ENCODE measurements at places on chromosomes 3 and 15.

- no peak for DNase-seq
Observed at GRCh38 chr3:45017821-45018220, 8.3 kb upstream of the CLEC3B start.

DNA sequence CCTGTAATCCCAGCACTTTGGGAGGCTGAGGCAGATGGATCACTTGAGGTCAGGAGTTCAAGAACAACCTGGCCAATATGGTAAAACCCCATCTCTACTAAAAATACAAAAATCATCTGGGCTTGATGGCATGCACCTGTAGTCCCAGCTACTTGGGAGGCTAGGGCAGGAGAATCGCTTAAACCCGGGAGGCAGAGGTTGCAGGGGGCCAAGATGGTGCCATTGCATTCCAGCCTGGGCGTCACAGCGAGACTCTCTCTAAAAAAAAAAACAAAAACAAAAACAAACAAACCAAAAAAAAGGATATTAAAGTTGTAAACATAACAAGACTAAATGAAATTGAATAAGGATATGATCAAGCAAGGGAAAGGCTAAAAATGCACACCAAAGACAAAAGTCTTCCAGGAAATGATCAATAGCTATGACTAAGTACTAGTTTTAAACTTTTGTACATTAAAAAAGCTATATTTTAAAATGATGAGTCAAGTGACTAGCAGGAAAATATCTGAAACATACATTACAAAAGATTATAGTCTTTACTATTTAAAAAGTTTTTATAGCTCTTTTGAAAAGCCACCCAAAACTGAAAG, 28.6 kb downstream of the KLHL6 start:
- no peak for DNase-seq

DNA sequence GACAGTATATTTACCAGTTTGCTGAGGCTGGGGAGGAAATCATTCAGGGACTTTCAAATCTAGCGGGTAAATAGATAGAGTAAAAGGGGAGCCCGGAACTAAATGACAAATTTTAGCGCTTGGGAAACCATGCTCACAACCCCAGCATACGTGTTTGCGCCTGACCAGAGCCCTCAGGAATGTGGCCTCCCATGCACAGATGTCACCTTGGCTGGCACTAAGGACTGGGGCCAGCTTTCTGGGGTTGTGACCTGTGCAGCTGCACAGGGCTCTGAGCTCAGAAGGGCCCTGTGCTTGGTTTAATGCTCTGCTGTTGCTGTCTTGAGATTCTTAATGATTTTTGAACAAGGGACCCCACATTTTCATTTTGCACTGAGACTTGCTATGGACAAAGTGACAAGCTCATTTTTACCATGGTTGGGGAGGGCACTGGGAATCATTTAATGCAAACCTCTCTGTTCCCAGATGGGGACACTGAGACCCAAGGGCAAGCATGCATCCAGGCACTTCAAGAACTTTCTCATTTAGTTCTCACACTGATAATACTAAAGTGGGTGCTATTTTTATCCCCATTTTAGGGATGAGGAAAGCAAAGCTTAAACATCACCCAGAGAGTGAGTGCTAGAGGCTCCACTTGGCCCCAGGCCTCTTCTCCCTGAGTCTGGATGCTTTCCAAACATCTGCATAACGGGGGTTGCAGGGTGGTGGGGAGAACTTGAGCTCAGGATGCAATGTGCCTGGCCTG, 44.1 kb upstream of the FAM107A start:
- DNase-seq: no peak

GRCh38 chr3:54878145-54878544, 49.7 kb downstream of the LRTM1 start:
- DNase-seq: no peak

- no peak for DNase-seq
Observed at GRCh38 chr15:70261083-70261482, 163.4 kb upstream of the TLE3 start.

- no peak for DNase-seq
Observed at GRCh38 chr3:16171825-16172224, 2.7 kb upstream of the GALNT15 start.

GRCh38 chr3:46965151-46965550, 11.4 kb downstream of the CCDC12 start:
- DNase-seq: no peak

DNA sequence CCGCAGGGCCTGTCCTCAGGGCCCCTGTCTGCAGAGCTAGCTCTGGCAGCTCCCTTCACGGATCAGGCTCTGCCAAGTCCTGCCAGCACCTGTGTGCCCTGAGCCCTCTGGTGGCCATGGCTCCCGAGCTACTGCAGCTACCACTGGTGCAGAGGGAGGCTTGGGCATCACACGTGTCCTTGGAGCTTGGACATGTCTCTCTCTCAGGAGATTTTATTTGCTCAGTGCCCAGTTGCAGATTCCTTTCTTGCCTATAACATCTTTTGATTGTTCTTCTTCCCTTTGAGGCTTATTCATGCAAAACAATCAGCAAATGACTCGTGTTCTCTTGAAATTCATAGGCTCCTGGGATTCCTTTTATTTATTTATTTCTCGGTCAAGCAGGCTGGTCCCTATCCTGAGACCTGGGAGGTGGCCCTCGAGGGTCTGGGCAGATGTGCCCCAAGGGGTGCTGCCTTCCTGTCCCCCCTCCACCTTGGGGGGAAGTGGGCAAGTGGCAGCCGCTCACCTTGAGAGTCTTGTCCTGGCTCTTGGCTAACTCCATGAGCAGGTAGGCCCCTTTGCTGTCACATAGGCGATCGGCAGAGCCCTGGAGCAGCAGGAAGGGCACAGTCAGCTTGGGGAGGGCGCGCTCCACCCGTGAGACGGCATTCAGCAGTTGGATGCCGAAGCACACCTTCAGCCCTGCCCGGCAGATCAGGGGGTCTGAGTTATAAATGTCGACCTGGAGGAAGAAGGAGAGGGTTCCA, 21.9 kb downstream of the ABTB1 start:
- DNase-seq: no peak

DNA sequence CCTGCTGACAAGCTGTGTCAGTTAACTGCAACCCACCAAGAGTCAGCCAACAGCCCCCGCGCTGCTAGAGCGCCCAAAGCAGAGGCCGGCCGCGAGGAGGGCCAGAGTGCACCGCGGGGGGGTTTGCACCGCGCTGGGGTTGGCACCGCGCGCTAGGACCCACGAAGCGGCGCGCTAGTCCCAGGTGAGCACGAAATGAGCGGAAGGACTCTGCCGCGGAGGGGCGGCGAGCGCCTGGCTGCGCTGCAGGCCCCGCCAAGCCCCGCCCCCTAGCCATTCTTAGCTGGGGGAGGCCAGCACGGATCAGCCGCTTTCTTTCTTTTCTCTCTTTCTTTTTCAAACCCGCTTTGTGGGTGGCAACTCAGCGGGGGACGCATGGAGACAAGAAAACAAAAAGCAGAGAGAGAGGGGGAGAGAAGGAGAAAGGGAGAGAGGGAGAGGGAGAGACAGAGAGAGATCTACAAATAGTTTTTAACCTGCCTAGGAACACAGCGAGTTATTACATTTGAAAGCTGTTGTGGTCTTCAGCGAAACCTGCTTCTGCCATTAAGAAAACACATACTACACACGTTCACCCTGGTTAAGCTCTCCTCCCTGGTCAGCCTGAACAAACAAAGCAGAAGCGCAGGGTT, 6.9 kb upstream of the FOXB1 start:
- DNase-seq: no peak

DNA sequence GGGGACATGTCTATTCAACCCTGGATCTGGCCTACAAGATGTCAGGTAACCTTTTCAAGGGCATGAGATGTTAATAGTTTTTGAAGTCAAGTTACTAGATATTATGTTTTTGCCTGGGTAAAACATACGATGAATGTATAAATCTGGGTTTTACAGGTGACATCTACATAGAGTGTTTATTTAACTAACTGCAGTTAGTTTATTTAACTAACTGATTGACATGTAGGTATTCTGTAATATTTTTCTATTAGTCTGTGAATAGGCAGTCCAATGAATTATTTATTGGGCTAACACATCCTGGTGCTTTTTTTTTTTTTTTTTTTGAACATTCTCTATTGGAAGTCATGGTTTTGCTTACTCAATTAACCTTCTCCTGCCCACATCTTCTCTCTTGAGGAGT, 38.7 kb upstream of the TNIK start:
- DNase-seq: no peak

DNA sequence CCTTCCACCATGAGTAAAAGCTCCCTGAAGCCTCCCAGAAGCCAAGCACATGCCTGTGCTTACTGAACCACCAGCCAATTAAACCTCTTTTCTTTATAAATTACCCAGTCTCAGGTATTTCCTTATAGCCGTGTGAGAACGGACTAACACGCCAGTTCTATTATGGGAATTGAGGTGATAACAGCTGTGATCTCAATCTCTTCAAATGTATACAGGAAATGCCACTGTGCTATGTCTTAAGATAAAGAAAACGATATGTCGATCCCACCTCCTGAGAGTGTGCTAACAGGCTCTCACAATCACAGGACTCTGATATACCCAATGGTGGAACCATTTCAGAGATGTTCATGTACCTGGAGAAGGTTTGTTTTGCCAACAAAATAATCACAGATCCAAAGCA, 26.2 kb downstream of the CHSY1 start:
- DNase-seq: no peak

DNA sequence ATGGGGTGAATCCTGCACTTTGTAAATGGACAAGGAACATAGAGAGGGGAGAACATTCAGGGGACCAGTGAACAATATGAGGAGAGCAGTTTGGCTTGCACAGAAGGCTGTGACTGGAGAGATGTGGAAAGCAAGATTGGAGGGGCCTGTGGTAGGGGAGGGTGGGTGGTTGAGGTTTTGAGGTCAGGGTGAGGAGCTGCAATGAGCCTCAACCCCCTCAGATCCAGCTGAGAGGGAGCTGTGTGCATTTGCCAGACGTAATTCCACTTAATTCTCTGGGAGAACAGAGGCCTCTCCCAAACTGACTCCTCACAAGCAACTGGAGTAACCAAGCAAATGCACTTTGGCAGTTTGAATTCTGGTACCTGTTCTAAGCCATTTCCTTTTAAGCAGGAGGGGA, 253.1 kb upstream of the TRIM42 start:
- no peak for DNase-seq

DNA sequence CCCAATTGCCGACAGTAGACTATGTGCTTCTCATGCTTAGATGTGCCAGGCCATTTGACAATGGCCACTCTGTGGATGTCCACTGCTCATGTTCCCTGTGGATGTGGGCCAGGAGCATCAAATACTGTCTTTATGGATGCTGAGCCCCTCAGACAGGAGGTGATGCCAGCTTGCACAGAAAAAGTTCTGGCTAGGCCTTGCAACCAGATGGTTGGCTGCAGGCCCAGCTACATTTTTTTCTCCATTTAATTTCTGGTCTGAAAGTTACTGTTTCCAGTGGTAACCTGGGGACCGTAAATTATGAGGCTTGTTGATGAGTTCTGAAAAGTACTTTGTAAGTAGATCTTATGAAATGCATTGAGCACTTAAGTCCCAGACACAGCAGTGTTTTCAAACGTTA, 228.5 kb downstream of the CHL1 start:
- DNase-seq: no peak

DNA sequence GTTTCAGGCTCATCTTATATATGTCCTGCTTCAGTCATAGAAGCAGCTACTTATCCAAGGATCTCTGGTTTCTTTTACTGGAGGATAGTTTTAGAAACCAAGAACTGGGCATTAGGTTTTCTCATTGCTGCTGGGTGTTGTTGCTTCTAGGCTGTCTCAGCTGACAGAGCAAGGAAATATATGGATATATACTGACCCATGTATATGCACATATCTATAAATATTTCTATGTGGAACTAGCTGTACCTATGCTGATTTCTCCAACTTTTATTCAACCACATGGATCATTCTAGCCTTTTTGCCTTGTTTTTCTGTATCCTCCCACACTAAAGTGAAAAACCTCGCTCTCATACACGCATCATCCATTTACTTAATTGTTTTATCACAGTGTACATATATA, 64.2 kb downstream of the TP63 start:
- no peak for DNase-seq

DNA sequence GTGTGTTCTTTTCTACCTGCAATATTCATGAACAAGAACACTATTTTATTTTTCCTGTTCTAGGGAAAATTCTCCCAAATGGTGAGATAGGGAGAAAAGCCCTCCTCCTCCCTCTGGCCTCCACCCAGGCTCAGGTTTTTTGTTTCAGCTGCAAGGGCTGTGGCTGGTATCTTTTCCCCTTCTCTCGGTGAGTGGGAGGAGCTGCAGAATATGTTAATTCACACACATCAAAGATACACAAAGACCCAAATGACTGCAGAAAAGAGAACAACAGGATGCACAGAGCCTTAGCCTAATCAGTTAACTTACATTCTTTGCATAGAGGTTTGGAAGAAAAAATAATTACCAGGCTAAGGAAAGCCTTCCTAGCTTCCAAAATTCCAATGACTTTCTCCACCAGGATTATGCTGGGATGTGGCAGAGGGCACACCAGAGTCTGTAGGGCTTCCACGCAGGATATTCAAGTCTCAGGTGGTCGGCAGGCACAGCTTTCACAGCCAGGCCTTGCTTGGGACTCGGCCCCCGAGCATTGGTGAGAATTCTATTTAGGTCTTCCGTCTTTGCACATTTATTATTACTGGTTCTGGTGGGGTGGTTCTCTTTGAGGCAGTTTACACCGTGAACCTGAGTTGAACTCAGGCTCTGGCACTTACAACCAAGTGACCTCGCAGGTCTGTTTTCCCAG, 64.9 kb downstream of the ABHD5 start:
- DNase-seq: no peak

DNA sequence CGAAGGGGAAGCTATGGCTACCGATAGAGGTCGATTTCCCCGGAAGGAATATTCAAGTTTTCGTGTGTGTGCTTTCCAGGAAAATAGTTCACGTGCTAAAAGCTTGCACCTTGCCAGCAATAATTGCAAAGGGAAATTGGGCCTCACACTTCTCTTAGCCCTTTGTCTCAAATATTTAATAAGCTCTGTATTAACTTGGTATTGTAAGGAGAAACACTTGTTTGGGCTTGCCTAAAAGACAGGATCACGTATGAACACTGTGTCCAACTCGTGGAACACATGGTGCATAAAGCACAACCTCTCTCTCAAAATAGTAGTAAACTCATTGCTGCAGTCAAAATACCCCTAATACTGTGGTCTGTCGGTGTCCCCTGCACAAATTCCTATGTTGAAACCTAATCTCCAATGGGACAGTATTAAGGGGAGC, 352 bp upstream of the TMF1 start:
- no peak for DNase-seq

- DNase-seq: no peak
Observed at GRCh38 chr3:179227349-179227748, 23.6 kb downstream of the KCNMB3 start.

GRCh38 chr3:80439490-80439889, 671.7 kb upstream of the ROBO1 start:
- no peak for DNase-seq

- no peak for DNase-seq
Observed at GRCh38 chr3:126646674-126647073, 8.2 kb downstream of the TXNRD3 start.

DNA sequence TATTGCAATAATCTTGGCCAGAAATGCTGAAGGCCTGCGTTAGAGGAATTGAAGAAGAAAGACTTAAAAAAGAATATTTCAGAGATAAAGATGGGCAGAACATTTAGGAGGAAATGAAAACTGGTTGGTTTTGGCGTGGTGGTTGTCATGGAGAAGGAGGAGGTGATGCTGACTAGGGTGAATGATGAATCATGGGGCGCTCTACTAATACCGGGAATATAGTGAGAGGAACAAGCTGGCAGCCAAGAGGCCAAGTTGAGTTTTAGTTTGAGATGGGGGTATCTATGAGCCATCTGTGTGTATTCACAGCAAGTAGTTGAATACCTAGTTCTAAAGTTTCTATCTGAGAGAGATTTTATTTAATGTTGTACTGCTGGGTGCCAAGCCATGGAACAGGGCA, 6.8 kb upstream of the GAP43 start:
- no peak for DNase-seq

GRCh38 chr3:14297784-14298236, 104.6 kb upstream of the SLC6A6 start:
- no peak for DNase-seq
